NCI-H2029 treated with DMSO at 0.1 percent for 48 hours (cell line): ENCODE measurements at places on chromosomes 7 and 10.

DNA sequence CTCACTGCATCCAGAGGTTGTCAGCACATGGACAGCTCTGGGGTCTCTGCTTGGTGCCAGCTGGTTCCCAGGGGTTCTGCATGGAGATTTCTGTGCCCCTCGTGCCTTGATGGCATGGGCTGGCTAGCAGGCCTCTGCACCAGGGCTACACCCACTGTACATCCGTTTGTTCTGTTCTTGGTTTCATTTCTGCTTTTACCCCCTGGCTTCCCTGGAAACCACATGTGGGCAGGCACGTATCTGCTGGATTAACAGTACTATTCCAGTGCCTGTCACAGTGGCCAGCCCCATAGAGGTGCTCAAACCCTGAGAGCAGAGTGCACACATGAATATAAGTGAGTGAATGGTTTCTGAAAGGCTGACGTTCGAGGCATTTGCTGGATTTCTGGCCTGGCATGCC, 207.2 kb upstream of the GPR26 start:
- DNase-seq: no peak

- DNase-seq: no peak
Observed at GRCh38 chr7:158236400-158236799, 351.2 kb downstream of the PTPRN2 start.

DNA sequence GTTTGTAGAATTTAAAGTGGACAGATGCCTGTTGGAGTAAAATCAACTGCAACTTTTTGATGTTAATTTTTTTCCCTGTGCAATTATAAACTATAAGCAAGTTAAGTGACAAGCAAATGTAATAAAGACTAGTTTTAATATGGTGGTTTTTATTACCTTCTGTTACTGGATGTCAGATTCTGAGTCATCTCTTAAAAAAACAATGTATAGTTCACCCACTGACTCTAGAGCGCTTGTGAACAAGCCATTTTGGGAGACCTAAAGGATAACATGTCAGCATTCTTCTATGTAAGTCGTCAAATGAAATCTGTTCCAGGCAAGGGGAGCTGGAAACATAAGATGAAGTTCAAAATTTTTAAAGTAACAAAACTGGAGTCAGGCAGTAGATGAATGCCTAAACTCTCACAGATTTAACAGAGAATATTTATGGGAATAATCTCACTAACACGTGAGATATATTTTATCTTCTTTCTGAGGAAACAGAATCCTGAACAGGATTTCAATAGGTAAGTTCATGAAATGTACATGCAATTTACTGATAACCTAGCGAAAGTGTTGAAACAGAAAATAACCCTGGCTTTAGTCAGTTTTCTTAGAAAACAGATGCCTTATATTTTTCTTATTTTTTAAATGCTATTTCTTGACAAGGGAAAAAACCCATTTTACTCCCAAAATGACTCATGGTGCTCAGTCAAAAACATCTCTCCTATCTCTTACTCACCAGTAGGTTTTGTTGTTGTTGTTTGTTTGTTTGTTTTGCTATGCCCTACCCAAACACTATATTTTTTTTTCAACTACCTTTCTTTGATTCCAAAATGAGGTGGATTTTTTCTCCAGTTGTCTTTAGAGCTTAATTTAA, 91.7 kb downstream of the SLC39A12 start:
- DNase-seq: no peak

DNA sequence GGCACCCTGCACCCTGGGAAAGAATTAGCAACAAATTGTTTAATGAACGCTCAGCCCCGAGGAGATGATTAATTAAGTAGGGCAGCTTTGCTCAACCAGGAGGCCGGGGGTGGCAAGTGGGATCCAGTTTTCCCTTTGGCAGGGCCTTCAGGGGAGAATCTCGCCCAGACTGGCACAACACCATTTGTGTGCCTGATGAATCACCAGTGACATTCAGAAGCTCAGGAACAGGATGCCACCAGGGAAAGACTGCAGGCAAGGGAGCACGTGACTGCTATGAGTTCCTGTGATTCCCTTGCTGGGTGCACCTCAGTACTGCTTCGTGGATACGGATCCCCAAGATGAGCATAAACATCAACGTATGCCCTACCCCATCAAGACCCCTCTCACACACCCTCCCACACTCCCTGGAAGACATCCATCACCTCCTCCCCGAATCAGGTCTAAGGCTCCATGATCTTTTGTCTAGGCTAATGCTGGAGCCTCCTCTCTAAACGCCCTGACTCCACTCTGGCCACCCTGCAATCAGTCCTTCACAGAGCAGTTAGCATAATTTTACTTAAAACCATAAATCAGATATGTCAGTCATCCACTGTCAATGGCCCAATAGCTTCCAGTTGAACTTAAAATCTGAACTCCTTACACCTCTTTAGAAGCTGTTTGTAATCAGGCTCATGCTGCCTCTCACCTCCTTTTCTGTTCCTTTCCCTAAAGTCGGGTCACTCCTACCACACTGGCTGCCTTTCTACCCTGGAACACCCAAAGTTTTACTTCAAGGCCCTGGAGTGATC, 109.2 kb upstream of the AGK start:
- no peak for DNase-seq

DNA sequence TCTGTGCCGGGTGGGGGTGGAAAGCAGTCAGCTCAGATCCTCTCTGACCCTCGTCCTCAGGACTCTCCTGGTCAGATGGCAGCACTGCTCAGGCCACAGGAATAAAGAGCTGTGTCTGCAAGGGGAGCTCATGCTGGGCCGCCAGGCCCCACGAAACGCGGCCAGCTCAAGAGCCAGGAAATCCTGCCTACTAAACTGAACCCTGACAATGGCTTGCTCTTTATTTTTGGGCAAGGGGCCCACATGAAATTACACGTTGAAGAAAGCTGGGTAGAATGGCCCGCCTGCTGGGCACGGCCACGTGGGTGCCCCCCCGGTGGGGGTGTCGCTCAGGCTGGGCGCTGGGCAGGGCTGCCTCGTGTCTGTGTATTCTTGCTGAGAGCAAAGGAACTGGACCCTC, 103.0 kb downstream of the ITIH5 start:
- no peak for DNase-seq

- DNase-seq: no peak
Observed at GRCh38 chr10:85124603-85125051, 796.2 kb downstream of the CCSER2 start.

DNA sequence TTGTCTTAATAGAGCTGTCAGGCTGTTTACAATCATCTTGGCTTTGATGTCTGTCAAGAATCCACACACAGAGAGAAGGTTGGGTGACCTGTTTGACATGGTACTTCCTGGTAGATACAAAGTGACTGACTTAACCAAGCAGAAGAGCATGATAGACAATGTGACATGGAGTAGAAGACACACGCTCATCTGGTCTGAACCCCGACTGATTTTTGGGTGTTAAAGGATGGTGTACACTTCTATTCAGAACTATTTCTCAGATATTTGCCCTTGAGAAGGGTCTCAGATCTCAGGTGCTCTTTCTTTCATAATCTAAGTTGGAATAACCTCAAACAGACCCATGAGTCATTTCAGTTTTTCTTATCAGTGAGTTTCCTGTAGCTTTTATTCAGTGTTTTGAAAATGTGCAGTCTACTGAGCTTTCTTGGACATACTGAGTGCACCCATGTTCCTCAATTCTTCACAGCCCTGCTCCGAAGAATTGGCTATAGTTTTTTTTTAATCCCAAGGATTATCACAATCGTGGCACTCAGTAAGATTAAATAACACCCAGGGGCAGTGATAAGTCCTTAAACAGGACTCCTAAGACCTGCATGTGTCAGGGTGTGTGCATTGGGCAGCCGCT, 46.4 kb upstream of the NXPH1 start:
- no peak for DNase-seq

GRCh38 chr10:60496181-60496580, 106.5 kb upstream of the ANK3 start:
- DNase-seq: no peak

DNA sequence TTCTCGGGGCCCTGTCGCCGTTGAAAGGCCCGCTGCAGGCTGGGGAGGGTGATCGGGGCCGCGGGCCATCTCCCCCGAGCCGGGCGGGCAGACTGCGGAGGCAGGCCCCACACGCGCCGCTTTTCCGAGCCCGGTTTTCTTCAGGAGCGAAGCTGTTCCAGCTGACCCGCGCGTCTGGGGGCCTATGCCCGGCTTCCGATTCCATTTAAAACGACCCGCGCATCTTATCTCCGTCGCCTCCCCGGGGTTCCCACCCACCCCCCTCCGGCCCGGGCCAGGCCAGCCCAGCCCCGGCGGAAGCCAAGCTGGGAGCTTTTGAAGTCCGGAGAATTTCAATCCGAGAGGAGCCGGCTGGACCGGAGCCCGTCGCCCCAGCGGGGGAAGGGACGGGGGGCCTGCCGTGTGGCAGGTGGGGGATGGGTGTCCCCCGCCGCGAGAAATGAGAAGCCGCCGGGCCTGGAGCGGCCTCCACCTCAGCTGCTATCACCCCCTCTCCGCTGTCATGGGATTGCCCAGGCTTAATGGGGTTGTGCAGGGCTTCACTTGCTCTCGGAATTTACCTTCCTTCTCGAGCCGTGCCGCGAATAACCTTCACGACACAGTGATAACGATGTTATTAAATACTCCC, 3.1 kb upstream of the EVX1 start:
- DNase-seq: no peak

- no peak for DNase-seq
Observed at GRCh38 chr7:28957064-28957750, 923 bp downstream of the TRIL start.

DNA sequence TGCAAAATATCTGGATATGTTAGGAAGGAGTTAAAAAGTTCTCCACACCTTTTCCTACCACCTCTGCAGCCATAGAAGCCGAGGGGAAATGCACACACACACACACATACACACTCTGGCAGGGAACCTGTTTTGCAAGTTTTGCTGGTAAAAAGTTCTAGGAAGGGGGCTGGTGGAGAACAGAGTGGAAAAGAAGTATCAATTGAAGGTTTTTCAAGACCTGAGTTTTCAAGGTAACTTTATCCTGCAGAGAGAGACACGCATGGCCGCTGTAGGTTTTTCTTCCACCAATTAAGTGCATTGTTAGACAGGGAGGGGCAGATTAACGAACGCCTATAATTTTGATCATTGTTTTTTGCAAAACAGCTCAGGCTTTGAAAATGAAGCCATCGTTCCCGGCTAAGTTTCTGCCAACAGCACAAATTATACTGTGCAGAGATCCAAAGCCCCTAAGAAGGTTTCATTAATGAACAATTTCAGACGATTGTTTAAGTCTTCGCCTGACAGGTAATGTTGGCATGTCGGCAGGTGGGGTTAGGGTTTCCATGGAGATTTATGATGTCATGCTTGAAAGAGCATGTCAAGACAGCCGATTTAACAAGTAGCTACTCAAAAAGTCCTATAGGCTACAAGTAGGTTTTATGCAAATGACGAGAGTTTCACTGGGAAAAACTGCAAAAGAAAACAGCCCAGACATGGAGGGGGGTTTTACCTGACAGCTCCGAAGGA, 29.7 kb downstream of the KIAA1217 start:
- no peak for DNase-seq

DNA sequence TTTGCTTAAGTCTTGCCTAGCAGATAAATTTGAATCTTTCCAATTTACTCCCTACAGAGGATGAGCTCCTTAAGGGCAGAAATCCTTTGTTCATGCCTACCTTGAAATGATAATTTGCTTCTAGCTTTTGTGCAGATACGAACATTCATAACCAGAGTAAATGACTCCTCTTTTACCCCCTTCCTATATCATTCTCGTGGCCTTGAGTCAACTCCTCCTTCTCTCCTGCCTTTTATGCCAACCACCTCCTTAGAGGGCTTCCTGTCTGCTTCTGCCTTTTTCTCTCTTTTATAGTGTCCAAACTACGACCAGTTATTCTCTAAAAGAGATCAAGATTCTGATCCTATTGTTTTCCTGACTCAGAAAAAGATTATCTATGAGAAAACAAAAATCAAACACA, 36.4 kb downstream of the MYPN start:
- no peak for DNase-seq

DNA sequence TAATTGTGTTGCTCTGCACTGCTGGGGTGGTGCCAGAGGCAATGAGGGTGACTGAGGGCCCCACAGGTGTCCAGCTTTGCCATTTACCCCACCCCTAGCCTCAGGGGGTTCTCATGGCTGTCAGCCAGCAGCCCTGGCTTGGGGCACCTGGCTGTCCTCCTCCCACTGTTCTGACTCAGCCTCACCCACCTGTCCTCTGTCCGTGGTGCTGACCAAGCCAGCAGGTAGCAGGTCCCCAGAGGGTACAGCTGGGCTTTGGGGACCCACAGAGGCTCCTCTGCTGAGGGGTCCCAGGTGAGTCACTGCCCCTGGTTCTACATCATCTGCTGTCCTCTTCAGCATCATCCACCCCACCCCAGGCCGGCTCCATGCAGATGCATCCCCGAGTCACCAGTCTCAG, 32.2 kb upstream of the ZNF716 start:
- no peak for DNase-seq

DNA sequence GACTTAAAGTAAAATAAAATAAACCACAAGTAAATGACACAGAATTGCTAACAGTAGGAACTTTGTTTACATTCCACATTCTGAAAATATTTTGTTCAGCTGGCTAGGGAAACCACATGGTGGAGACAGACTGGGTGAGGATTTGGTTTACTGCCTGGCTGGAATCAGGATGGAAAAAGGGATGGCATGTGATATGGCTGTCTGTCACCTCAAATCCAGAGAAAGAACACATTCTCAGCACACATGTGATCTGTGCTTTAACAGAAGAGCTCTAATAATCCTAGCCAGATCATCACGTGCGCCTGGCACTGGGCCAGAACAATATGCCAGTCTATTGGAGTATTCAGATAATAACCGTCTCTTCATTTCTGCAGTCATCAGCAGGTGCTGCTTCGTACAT, 90.9 kb upstream of the PIP4K2A start:
- DNase-seq: peak; percentile 38

- no peak for DNase-seq
Observed at GRCh38 chr7:125222596-125222995, 293.0 kb upstream of the POT1 start.

DNA sequence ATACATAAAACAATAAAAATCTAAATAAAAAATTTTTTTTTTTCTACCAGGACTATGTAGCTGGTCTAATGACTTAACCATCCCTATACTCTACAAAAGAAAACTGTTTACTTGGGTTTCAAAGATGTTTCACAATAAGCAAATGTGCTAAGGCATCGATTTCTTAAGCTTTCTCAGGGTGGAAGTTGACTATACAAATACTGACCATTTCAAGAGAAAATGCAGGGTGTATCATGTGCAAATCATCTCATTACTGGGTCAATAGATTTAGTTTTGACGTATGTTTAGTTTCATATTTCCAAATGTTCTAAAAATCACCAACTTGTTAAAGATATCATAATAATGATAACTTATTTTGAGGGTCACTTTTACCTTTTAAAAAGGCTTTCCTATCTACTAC, 7.5 kb downstream of the NRP1 start:
- DNase-seq: no peak

DNA sequence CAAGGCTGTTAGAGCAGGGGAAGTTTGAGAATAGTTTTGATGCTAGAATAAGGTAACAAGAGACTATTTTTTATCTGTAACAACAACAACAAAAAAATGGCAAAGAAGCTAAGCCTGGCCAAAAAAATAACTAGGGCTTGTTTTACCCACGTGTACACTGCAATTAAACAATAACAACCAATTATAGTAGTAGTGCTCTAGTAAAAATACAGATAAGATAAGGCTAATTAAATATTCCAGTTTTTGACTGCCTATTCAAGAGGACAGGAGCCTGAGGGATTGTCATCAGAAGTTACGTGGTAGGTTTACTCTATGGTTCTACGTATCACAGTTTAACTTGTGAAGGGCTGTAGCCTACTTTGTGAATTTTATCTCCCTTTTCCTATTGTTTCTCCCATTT, 29.2 kb downstream of the PCGF5 start:
- no peak for DNase-seq
